ENCODE measurements at places on chromosomes 13 and 19.

GRCh38 chr13:108315273-108315672 is 45.8 kb downstream of the TNFSF13B start:
- no peak for DNase-seq

- DNase-seq = no peak
These were observed 697.5 kb upstream of the PCDH20 start for GRCh38 chr13:62113179-62113578.

GRCh38 chr19:4313847-4314490 is 9.6 kb downstream of the FSD1 start:
- DNase-seq = no peak

DNA sequence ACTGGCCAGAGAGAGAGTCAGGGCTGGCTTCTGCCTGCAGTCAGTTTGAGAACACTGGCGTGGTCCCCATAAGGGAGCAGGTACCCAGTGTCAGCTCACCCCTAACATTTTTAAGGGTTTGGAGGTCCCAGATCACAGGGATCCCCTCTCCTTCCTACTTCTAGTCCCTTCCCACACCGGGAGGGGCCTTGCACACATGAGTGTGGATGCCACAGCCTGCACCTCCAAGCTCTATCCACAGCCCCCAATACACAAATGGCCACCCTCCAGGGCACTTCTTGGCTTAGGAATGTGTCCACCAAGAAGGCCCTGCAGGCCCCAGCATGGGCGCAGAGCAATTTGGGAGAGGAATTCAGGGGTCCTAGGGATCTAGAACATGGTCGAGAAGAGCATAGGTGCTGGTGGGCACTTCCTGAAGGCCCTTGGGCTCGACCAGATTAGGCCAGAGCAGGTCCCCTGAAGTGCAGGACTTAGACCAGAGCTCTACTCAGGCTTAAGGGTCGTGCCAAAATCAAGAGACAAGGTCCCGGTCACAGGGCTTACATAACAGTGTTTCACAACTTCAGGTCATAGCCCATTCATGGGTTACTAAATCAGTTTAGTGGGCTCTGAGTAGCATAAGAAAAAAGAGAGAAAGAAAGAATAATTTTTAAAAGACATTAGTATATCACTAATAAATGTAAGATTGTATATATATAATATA is 16.0 kb downstream of the FXYD5 start:
- DNase-seq = no peak

- DNase-seq = no peak
These were observed 41.2 kb upstream of the UBAC2 start for GRCh38 chr13:99159331-99160061.

- no peak for DNase-seq
These were observed 203.1 kb downstream of the RGCC start for GRCh38 chr13:41660411-41660810.

- DNase-seq = no peak
These were observed 89.9 kb downstream of the TEX26 start for GRCh38 chr13:31022288-31022895.
